ENCODE measurements at places on chromosomes 16 and 17. TPM values are rescaled to one million over a fixed set of nuclear protein-coding genes. Genes with fewer than 3 reads are reported as not detected.

- no peak for DNase-seq
These were observed 18.4 kb downstream of the GOSR1 start for GRCh38 chr17:30495586-30495985.

DNA sequence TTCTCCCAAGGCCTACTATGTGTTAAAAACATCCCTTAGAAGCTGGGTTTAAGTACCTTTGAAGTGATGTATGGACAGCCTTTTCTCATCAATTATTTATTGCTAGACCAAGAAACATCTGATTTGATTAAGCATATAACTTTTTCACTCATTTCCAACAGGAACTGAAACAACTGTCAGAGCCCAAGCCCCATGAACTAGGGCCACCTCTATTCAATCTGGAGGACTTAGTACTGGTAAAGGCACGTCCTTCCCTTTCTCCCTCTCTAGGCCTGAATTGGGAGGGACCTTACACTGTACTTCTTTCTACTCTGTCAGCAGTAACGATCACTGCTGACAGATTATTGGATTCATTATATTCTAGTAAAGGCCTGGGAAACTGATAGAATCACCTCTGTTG is 612.0 kb upstream of the CDH8 start:
- no peak for DNase-seq

GRCh38 chr17:35918665-35919064 is 11.9 kb downstream of the RDM1 start:
- DNase-seq, result no peak

DNA sequence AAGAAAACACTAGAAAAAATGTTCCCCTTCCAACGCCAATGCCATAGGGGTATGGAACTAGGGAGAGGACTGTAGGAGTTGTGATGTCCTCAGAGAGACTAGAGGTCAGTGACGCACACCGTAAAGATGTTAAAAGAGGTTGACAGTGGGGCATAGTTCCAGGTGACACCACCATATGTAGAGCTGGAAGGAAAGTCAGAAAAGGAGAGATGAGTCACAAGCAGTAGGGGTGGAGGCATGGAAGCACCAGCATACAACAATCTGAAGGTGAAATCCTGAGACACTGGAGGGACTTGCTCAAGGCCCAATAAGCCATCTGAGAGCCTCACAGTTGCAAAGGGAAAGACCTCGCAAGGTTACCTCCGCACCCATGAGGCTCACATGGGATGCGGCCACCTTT is 76.0 kb downstream of the ZNF18 start:
- no peak for DNase-seq

DNA sequence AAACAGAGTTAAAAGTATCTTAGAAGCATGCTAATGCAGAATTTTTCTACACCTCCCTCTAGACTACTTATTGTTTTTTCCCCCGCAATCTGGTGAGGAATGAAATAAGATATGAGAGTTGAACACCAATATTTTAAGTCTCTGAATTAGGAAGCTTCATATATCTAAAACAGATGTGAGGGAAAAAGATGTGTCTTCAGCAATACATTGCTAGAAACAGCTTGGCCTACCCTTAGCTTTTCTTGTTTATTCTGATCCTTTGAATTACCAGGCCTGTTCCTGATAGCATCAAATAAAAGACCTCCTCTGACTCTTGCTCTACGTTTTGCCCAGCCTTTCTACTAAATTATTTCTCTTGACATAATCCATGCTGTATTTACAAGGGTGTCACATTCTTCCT is 221.8 kb downstream of the CDH11 start:
- no peak for DNase-seq

DNA sequence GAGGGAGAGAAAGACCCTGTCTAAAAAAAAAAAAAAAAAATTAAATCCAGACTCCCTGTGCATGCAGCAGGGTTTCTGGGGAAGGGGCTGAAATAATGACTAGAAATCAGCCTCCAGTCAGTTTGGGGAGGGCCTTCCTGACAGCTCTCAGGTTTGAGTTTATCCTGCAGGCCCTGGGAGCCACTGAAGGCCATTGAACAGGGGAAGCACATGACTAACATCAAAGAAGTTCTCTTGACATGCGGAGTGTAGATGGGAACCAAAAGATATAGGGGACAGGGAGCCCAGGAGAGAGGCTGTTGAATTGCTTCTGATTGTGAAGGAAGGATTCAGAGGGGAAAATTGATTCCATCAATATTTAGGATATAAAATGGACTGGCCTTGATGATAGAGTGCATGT is 2.8 kb upstream of the RABEP2 start:
- no peak for DNase-seq

GRCh38 chr17:35265566-35266141 is 22.8 kb downstream of the SLFN5 start:
- DNase-seq, result no peak

GFAP gene
- 0.13 TPM for polyA plus RNA-seq

All from BJ (cell line).